Activated CD8-positive, alpha-beta memory T cell treated with anti-CD3 and anti-CD28 coated beads, Interleukin-2, amount 50 U/mL, for 4 hours (primary cell): ENCODE measurements at places on chromosomes 12 and 14.

DNA sequence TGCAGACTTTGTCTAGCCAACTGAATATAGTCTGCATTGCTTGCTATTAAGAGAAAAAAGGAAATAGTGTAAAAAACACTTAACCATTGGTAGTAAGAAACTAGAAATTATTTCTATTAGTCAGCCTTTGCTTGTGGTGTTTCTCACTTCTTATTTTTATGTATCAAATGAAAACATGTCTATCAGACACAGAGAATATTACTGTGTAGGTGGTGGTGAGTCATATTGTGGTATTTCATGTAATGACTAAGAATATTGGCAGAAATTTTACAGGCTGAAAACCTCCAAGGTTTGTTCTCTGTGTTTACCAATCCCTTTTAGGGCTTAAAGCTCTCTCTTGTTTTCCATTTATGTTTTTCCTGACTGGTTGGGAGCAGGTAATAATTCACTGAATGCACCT lies 87.2 kb downstream of the DAAM1 start:
- DNase-seq = no peak

DNA sequence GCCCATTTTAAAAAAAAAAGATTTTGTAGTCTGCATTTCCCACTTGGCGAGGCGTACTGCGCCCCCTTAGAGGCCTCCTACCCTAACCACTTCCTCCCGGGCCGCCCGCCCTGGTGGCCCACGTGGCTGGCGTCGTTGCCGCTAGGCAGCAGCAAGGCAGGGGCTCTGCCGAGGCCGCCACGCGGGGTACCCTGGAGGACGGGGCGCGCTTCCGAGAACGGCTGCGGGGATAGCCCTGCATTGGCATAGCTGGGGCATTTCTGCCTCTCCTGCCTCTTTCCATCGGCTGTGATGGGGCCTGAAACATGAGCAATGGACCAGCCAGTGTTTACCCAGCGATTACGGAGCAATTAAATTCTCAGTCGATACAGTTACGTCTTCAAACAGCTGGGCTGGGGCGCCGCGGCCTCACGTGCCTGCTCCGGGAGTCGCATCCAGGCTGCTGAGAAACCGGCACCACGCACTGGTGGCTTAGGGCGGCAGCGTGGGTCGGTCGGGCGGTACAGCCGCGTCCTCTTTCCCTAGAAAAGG lies 38.0 kb downstream of the IQSEC3 start:
- peak; percentile 32 for DNase-seq

DNA sequence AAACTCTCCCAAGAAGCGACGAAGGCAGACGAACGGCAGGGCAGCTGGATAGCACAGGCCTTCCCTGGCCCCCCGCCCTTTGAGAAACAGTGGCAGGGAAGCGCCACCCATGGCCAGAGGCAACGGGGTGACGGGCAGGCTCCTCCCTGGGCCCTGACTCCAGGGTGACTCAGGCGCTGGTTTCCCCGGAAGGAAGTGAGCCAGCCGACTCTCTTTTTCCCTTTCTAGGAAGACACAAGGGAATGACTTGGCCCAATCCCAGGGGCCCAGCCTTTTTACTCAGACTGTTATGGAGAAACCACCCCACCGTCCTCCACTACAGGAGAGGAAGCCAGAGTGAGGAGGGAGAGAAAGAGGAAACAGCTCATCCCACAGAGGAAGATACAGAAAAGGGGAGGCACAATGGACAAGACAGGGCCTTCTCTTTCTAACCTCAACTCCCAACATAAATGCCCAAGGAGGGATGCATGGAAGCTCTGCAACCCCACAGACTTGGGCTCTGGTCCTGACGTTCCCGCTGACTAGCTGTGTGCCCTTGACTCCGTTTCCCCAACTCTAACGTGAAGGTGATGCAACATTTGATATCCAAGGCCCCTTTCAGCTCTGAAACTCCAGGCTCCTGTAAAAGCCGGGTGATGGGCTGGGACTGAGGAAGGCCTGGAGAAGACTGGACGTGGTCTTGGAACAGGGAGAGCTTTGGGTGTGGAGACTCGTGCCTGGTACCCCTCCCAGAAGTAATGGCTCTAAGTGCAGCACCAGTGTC lies 27.9 kb downstream of the ACTN1 start:
- no peak for DNase-seq

DNA sequence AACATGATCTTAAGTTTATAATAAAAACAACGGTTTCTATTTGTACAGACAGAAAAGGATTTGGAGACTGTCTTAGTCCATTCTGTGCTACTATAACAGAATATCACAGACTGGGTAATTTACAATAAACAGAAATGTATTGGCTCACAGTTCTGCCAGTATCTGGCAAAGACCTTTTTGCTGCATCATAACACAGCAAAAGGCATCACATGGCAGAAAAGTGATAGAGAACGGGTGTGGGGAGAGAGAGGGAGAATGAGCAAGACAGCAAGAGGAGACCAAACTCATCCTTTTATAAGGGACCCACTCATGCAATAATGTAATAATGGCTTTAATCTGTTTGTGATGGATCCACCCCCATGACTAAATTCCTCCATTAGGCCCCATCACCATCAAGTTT lies 17.0 kb upstream of the NUDT4 start:
- DNase-seq = no peak

- no peak for DNase-seq
These were observed 42.6 kb downstream of the CCDC92 start for GRCh38 chr12:123929946-123930583.

- peak; percentile 31 for DNase-seq
These were observed 45.0 kb downstream of the TRAFD1 start for GRCh38 chr12:112170376-112170775.

DNA sequence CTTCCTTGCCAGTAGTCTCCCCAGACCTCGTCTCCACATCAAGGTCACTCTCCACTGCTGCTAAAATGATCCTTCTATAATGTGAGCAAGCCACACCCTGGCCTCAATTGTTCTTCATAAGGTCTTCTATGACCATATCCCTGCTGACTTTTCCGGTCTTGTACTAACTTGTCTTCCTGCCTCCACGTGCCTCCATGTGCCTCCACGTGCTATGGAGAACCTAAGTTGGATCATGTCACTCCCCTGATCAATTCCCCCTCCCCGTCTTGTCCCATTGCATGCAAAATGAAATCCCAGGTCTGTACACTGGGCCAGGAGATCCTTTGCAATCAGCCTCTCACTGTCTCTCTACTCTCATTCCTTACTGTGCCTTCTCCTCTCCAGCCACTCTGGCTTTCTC lies 110.6 kb downstream of the TTC8 start:
- DNase-seq = no peak

DNA sequence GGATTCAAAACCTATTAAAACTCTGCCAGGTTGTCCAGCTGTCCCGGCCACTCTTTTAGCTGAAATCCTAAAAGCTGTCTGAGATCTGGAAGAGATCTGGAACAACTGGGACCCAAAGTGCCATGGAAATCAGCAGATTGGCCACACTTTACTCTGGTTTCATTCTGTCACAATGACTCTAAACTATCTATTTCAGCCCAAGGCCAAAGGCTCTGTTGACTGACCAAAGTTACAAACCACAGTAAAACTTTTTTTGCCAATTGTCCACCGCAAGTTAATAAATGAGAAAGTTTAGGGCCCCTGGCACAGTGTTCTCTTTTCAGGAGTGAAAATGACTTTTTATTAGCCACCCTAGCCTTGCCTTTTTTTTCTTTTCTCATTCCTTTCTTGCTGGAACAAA lies 113.4 kb upstream of the CPM start:
- DNase-seq = no peak

GRCh38 chr12:30877105-30877875 lies 49.3 kb upstream of the TSPAN11 start:
- DNase-seq = no peak

- no peak for DNase-seq
These were observed 23.7 kb upstream of the YAF2 start for GRCh38 chr12:42261708-42262107.

- peak; percentile 5 for DNase-seq
These were observed 16.0 kb downstream of the PLD4 start for GRCh38 chr14:104940526-104941150.

GRCh38 chr14:31320922-31321766 lies 99.2 kb downstream of the HEATR5A start:
- no peak for DNase-seq
